ENCODE measurements at places on chromosomes 5 and 9. TPM values are rescaled to one million over a fixed set of nuclear protein-coding genes. Genes with fewer than 3 reads are reported as not detected.

Gene UBTD2
- 51.7 TPM for total RNA-seq

Gene IFNA6
- not detected for total RNA-seq

Gene MGAT1
- total RNA-seq: 152 TPM

DNA sequence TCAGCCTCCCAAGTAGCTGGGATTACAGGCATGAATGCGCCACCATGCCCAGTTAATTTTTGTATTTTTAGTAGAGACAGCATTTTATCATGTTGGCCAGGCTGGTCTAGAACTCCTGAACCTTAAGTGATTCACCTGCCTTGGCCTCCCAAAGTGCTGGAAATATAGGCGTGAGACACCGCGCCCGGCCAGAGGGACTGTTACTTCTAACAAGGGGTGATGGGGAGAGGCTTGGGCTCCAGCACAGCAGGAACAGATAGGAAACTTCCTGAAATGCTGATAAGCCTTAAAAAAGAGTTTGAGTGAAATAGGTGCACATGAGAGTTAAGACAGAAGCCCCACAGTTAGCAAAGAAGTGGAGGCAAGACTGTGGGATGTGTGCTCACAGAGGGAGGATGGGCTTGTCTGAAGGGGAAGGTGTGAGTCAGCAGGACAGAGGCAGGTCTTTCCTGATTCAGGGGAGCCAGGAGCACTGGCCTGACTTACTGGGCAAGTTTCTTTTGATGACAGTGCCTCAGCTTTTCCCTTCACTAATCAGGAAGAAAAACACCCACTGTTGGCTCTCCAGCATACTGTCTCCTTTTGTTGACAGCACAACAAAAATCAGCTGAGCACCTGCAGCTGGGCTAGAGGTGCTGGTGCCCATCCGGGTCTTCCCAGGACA, 68.4 kb downstream of the RAD23B start:
- DNase-seq: peak; percentile 41
- H3K4me1 ChIP-seq: no peaks in the 10 kb centered on the region
- no peak overlapping the region for H3K4me3 ChIP-seq
- H3K36me3 ChIP-seq: no peaks in the 10 kb centered on the region
- H3K27me3 ChIP-seq: no peaks in the 10 kb centered on the region
- H3K27ac ChIP-seq: no peak overlapping the region

- DNase-seq: no peak
- no peak overlapping the region for H3K27ac ChIP-seq
- H3K4me3 ChIP-seq: no peak overlapping the region
- H3K4me1 ChIP-seq: no peaks in the 10 kb centered on the region
These were observed 13.5 kb upstream of the KIF27 start for GRCh38 chr9:83934569-83935275.

Gene OR1J2
- not detected for total RNA-seq

DNA sequence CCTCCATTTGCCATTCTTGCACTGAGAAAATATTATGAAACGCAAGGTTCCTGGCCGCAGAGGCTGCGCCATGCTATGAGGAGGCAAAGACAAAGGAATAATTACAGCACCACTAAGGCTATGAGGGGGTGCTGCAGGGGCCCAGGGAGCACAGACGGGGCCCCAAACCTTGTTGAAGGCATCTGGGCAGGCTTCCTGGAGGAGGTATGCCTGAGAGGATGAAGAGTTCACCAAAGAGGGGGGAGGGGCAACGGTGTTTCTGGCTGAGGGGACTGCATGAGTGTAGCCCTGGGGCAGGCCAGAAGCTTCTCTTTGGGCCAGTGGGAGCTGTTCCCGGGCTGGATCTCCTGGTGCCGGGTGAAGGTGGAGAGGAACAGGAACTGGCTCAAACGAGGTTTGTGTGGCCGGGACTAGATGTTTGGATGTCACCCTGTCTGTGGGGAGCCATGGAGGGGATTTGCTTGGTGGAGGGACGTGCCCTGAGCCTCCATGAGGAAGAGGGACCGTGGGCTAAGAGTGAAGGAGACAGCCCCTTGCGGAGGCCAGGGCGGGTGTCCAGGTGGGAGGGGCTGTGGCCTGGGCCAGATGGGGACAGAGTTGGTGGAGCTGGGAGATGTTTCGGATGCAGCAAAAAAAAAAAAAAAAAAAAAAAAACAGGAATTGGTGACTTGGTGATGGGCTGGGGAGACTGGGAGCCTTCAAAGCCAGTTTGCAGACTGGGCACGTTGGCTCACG, 28.2 kb downstream of the PTGES start:
- peak overlapping the region; percentile 83 for H3K27ac ChIP-seq
- no peak for DNase-seq
- H3K36me3 ChIP-seq: no peaks in the 10 kb centered on the region
- H3K27me3 ChIP-seq: no peaks in the 10 kb centered on the region
- no peak overlapping the region for H3K4me3 ChIP-seq

All from hepatocyte (in vitro differentiated cells).